ENCODE measurements at places on chromosomes 7 and 10.

DNA sequence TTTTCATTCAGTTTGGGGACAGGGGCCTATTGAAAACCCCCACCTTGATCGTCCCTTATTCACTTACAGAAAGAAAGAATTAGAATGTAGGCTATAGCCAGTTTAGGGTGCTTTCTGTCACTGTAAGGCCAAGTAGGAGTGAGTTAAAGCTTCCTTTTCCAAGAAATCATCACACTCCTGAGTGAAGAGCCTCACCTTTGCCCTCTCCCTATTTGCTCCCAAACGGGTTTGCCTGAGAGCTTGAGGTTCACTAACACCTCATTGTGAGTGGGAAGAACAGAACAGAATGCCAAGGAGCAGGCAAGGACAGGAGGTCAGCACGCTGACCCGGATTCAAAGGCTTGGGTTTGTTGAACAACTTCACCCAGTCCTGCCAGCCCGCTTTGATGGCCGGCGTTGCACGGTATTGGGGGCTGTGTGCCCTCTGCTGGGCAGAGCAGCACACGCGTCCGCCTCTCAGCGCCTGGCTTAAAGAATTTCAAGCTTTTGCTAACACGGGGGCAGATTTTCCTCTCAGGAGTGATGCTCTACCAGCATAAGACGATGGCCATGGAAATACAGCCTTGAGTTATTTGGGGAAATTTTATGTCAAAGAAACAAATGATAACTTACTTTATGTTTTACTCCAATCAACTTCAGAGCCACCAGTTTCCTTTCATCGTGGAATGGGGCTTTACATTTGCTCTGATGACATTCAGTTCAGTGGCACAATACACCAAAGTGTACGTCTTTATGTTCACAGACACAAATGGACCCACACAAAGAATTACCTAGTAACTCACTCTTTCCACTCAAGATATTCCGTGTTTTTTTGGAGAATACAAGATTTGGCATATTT, 470.0 kb downstream of the SUGCT start:
- DNase-seq: no peak

GRCh38 chr10:72200883-72201282, 14.9 kb upstream of the ANAPC16 start:
- DNase-seq: no peak

DNA sequence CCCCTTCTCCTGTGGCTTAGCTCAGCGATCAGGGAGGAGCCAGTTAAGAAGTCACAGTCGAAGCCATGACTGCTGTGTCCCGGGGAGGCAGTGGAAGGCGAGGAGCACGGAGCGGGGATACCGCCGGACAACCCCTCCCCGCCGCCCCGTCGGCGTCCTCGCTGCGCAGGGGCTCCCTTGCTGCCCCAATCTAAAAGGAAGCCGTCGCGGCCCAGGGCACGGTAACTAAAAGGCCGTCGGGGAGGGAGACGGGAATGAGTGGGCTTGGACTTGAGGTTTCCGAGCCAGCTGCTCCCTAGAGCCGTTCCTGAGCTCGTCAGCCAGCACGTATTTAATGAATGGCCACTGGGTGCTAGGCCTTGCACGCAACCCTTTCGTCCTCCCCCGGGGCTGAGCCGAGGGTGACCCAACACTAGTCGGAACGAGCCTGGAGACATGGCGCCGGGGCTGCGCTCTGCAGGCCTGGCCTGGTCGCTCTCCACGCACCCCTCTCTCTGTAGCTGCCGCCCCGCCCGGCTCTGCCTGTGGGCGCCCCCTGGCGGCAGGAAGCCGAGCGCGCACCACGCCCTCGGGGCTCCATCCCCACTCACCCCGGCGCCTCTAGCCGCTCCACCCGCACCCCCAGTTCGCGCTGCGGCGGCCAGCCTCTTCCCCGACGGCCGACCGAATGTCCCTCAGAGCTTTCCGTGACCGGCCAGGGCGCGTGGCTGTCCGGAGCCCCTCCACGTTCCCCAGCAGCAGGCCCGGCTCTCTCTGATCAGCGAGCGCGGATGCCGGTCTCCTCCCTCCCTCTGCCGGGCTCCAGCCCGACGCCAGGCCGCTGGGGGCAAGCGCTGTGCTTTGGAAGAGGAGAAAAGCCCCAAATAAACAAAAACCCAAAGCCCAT, 29.3 kb upstream of the KCNK18 start:
- peak; percentile 63 for DNase-seq

DNA sequence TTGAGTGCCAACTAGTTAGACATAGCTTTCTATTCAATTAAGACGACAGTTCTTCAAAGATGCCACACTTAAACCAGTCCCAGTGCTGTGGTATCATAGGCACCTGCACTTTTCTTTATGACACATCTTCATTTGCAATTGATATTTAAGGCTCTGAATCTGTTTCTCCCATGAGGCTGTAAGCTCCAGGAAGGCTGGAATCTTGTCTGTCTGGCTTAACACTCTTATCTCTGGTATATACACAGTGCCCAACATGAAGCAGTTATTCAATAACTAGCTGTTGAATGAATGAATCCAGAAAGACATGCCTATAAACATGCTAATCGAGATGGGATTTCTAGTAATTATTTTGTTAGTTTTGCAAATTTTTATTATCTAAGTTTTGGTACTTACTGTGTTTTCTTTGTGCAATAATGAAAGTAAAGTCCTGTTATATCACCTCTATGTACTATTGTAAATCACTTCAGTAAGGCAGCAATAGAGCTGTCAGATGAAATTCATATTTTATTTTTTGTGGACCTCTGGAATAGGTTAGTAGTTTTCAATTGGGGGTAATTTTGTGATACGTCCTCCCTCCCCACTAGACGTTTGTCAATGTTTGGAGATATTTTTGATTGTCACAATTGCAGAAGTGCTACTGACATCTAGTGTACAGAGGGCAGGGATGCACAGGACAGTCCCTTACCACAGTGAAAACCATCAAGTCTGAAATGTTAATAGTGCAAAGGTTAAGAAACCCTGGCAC, 51.3 kb upstream of the STEAP4 start:
- no peak for DNase-seq

DNA sequence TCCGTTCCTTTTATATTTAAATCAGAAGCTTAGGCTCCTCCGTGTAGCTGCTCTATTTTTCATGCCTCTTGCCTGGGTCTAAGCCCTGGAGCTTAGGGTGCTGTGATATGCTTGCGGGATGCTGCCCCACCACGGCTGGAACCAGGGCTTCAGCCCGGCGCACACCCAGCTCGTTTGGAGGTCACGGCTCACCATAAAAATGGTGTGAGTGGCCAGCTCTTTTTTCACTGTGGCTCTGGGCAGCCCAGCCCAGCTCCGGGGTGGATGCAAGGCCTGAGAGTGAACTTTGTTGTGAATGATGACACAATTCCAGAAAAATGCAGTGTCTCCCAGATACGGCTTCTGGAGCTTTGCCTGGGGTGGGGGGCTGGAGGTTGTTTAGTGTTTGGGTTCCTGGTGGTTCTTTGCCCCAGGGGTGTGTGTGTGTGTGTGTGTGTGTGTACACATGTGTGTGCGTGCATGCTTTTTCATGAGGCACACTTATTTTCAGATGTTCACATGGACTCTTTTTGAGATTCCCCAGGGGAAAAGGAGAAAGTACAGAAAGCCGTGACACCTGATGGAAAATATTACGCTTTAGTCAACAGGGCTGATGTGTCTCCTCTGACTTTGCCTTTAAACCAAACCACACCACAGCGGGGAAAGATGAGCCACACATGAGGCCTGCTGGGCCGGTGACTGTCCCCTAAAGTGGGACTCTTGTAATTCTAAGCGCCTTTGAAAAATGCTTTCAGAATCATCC, 46.2 kb downstream of the GRK5 start:
- DNase-seq: no peak

DNA sequence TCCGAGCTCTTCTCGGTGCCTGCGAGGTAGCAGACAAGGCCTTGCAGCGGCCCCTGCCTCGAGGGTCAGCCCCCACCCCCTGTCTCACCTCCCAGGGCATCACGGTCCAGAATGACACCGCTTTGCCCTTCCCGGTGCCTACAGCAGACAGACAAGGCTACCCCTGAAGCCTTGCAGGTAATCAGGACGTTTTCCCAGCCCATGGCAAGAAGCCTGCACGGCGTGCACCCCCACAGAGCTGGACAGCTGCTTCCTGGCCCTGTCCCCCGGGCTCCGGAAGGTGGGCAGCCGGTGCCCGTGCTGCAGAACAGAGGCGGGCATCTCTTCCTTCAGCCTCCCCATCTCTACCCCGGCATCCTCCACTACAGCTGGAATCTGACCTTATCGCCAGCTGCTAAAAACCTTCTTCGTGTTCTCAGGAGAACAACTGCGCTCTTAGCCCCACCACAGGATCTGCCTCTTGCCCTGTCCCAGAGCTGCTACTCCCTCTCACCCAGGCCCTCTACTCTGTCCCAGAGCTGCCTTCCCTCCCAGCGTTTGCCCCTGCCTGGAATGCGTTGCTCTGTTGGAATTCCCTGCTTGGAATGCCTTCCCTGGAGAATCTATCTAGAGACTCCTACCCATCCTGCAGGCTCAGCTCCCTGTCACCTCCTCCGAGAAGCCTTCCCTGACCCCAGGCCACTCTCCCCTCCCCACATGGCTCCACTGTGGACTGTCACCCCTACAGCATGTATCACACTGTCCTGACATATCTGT, 4.7 kb downstream of the MYL10 start:
- DNase-seq: no peak

DNA sequence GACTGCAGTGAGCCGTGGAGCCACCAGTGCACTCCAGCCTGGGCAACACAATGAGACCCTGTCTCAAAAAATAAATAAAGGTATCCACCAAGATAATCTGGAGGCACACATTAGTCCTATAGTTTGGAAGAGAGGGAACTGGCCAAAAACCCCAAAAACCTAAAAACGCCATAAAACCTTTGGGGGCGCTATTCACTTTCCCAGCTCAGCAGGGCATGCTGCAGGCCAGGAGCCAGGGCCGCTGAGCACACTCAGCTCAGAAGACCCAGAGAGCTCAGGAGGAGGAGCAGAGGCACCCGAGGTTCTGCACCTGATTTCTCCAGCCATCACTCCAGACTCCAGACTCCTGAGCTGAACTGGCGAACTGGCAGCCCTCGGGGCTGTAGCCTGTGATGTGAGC, 167.2 kb upstream of the IMMP2L start:
- DNase-seq: no peak

Data from CD4-positive, alpha-beta T cell treated with Interleukin-6 at 100 ng/mL for 8 hours (primary cell).